T-helper 17 cell (primary cell): ENCODE measurements at places on chromosomes 1 and 21. TPM values are rescaled to one million over a fixed set of nuclear protein-coding genes. Genes with fewer than 3 reads are reported as not detected.

DNA sequence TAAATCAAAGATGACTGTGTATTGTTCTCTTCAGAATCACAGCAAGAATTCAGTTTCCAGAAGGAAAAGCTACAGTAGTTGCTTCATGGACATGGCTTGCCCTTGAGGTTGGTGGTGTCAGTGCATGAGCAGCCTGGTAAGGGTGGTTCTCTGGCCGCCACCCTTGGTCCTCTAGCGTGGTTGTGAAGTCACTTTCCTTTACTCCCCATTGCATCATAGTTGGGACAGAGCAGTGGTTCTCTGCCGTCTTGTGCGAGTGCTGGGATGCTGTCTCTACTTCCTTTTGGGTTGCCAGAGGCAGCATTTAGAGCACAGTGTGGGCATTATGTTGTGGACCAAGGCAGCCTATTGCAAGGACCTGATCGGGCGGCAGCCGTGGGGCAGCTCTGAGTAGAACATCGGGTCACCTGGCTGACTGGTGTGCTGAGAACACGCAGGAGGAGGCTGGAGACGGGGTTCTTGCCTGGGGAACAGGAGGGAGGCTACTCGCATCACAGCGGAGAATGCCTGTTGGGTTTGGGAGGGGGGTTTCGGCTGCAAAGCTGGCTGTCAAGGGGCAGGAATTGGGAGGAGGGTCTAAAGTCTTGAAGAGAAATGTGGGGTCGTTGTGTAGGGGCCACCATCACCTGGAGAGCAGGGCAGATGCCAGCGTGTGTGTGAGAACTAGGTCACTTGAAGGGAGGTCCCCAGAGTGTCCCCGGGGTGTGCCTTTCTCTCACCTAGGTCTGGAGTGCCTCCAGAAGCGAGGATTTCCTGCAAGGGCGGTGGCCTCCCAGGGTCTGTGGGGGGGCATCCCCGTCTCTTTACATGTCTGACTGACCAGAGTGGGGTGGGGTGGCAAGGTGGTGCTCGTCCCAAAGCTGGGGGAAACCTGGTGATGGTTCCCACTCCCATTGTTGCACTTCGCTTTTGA is 6.3 kb downstream of the ARF1 start:
- DNase-seq: no peak

DNA sequence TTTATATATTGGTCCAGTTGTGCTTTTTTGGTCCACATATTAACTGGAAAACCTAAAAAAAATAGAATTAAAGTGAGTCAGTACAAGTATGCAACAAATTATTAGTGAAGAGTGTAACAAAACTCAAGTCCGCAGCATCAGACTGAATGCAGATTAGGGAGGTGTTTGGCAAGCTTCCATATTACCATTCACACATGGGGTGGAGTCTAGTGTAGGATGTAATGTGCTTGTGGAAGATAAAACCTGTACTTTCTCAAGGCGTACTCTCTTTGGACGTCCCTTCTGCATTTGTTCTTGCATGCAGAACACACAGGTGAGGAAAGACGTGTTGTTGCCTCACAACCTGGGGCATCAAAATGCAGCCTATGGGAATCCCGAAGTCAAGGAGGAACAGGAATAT is 668.7 kb downstream of the MRPL39 start:
- DNase-seq: no peak

DNA sequence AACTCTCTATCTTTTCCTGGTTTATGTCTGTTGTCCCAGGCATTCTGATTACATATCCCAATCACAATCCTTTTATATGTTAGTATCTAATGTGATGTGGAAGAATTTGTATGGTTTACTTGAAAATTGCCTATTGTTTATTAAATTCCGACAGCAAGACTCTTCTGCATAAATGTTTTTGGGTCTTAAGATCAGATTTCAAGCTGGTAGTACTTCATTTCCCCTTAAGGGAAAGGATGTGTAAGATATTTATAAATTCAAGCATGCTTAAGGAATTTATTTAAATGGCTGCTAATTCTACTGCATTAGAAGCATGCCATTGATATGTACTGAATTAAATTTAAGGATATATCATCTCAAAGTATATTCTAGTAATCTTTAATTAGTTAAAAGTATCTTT is 20.4 kb upstream of the GPR88 start:
- no peak for DNase-seq

GRCh38 chr1:234108921-234109320 is 204.4 kb downstream of the SLC35F3 start:
- no peak for DNase-seq

- no peak for DNase-seq
These were observed 135.1 kb downstream of the CLIC6 start for GRCh38 chr21:34803782-34804370.

GRCh38 chr1:245860657-245861544 is 646.2 kb downstream of the SMYD3 start:
- no peak for DNase-seq

- no peak for DNase-seq
These were observed 29.5 kb downstream of the ARHGEF16 start for GRCh38 chr1:3483801-3484444.

DNA sequence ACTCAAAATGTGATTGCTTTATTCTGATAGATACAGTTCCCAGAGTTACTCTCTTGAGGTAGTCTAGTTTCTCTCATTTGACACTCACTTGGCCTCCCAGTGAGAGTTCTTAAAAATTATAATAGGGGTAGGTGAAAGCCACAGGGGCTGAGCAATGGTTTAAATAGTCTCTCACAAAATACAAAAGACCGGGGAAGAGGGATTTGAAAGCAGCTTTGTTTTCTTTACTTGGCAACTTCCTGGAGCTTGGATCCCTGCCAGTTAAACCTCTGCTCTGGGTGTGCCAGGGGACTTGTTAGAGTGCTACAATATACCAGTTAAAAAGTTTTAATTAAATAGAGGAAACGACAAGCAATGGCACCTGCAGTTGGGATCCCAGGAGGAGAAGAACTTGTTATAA is 31.7 kb downstream of the OR13G1 start:
- no peak for DNase-seq

DNA sequence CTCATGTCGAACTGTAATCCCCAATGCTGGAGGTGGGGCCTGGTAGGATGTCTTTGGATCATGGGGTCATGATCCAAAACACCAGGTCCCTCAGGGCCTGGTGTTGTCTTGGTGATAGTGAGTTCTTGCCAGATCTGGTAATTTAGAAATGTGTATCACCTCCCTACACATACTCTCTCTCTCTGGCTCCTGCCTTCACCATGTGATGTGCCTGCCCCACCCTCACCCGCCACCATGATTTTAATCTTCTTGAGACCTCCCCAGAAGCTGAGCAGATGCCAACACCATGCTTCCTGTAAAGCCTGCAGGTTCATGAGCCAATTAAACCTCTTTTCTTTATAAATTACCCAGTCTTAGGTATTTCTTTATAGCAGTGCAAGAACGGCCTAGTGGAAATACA is 136.4 kb downstream of the NR5A2 start:
- no peak for DNase-seq

GRCh38 chr1:94258873-94259331 is 21.5 kb upstream of the ARHGAP29 start:
- no peak for DNase-seq

DNA sequence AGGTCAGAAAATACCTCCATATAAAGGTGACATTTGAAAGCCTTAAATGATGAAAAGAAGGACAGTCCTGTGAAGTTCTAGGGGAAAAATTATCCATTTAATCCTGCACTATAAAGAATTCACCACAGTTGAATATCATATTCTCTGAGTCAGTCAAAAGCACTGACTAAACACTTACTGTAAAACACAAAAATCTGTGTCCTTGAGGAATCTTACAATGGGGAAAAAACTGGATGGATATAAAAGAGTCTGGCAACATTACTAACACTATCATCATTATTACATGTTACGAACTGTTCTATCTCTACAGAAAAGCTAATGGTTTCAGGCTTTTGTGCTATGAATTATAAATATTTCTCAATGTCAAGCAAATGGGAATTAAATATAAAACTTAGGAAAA is 42.4 kb upstream of the HP1BP3 start:
- no peak for DNase-seq

GRCh38 chr1:15683345-15684039 is 628 bp upstream of the PLEKHM2 start:
- DNase-seq: no peak

DNA sequence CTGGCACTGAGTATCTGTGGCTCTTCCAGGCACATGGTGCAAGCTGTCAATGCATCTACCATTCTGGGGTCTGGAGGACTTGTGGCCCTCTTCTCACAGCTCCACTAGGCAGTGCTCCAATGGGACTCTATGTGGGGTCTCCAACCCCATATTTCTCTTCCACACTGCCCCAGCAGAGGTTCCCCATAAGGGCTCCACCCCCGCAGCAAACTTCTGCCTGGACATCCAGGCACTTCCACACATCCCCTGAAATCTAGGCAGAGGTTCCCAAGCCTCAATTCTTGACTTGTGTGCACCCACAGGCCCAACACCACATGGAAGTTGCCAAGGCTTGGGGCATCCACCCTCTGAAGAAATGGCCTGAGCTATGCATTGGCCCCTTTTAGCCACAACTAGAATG is 18.8 kb downstream of the ODF2L start:
- DNase-seq: no peak

GRCh38 chr1:12532405-12533315 is 85.3 kb downstream of the DHRS3 start:
- no peak for DNase-seq

DNA sequence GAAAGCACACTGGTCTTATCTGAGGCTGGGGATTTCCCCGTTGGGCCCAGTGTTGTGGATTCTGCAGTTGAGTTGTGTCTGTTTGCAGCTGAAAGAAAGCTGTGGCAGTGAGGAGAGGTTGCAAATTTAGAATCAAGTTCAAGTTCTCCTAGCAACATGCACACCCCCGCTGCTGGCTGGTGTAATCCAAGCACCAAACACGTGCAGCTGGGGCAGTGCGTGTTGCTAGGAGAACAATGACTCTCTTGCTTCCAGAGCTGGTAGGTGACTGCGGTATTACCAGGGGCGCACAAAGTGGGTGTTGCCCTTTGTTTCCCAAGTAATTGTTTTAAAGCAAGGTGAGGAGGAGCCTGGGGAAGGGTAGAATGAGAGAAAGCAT is 91.5 kb downstream of the IER5 start:
- DNase-seq: no peak

GRCh38 chr1:164635803-164636731 is 77.1 kb downstream of the PBX1 start:
- no peak for DNase-seq

GRCh38 chr1:47241114-47242113 is 9.4 kb upstream of the TAL1 start:
- no peak for DNase-seq

- DNase-seq: no peak
These were observed 36.4 kb downstream of the LYPLAL1 start for GRCh38 chr1:219210067-219210466.

- no peak for DNase-seq
These were observed 183.0 kb downstream of the CYYR1 start for GRCh38 chr21:26389971-26390641.

DNA sequence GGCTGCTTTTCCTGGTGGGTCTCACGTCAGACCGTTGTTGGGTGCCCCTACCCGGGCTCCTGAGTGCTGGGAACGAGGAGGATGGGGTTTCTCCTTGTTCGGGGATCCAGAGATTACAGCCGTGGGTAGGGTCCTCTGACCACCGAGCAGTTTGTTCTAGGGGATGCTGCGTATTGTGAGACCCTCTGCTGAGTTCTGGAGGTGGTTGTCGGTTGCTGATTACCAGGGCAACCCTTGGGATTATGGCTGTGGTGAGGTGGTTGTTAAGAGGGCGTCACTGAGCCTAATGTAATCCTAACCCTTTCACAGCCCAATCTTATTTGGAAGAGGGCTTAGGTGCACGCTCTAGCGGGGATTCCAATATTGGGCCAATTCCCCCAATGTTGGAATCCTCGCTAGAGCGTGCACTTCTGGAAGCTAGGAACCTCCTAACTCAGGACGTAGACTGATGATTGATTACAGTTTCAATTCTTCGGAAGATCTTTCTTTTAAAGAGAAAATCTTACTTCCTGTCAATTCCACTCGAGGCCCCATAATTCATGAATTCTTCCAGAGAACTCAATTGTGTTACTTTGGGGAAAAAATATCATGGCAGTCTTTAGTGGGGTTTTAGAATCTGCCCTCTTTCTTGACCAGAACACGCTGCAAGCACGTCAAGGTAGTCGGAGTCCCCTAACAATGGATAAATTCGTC is 483 bp downstream of the TCEANC2 start:
- DNase-seq: no peak

Gene TRABD2B
- total RNA-seq: not detected

Gene ELAPOR1
- 30.6 TPM for total RNA-seq

Gene NHLH1
- total RNA-seq: 0.21 TPM

Gene APCS
- not detected for total RNA-seq

Gene SF3B4
- total RNA-seq: 53.2 TPM

Gene PYHIN1
- total RNA-seq: 42.1 TPM

Gene SV2A
- 4.7 TPM for total RNA-seq

Gene PTGFRN
- total RNA-seq: 0.94 TPM

Gene CELA3A
- total RNA-seq: not detected
